ENCODE measurements at places on chromosomes 7 and 10.
A peak's percentile ranks its signal among the peaks of the same experiment; 100 is the strongest.

- DNase-seq = peak; percentile 81
Measured at GRCh38 chr10:43420369-43421200, 11.6 kb upstream of the HNRNPF start.

- no peak for DNase-seq
Measured at GRCh38 chr10:93973748-93974445, 19.8 kb upstream of the PLCE1 start.

- no peak for DNase-seq
Measured at GRCh38 chr7:116899308-116899707, 36.9 kb downstream of the CAPZA2 start.

DNA sequence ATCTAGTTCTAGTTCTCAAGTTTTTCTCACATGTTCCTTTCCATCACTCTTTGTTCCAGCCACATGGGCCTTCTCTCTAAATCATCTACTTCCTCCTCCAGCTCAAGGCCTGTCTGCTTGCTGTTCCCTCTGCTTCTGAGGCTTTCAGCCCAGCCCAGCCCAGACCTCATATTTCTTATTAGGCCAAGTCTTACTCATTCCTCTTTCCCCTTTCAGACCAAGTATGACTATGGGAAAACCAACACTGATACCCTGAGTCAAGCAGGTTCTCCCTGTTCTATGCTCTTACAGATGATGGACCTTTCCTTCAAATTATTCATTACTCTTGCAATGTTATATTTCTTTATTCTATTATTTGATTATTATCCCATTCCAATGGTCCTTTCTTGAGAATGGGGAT lies 80.3 kb upstream of the SEM1 start:
- DNase-seq = no peak

DNA sequence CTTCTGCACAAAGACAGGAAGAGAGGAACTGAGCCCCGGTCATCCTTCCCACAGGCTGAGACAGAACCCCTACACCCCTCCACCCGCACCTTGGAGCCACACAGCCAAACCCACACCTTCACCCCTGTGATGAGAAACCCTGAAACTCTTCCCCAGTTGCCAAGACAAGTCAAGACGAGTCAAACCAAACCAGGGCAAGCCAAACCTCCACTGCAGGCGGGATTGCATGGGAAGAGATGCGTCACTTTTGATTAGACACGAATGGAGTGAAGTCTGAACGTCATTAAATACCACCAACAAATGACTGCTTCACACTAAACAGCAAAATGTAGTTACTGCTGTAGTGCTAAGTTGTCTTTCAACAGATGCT lies 73.8 kb downstream of the PRPF18 start:
- DNase-seq = no peak

GRCh38 chr10:132418527-132419416 lies 21.8 kb downstream of the PWWP2B start:
- no peak for DNase-seq

- no peak for DNase-seq
Measured at GRCh38 chr10:113128450-113129070, 178.5 kb downstream of the TCF7L2 start.

DNA sequence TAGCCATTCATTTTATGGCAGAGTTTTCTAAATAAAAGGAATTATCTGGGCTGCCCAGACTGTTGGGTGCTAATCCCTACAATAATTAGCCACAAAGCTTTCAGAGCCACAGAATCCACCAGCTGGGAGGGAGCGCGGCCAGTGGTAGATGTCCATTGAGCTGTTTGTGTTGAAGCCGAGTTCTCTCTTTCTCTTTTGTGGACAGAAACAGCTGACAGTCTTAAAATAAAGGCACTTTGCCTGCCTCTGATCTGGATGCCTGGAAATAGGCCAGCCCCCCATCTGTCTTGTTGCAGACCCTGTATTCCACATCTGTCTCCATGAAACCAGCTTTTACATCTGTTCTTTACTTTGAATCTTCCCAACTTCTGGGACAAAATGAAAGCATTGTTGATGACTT lies 66.1 kb downstream of the MTPN start:
- DNase-seq = no peak

- no peak for DNase-seq
Measured at GRCh38 chr10:119197921-119198320, 9.4 kb upstream of the GRK5 start.

DNA sequence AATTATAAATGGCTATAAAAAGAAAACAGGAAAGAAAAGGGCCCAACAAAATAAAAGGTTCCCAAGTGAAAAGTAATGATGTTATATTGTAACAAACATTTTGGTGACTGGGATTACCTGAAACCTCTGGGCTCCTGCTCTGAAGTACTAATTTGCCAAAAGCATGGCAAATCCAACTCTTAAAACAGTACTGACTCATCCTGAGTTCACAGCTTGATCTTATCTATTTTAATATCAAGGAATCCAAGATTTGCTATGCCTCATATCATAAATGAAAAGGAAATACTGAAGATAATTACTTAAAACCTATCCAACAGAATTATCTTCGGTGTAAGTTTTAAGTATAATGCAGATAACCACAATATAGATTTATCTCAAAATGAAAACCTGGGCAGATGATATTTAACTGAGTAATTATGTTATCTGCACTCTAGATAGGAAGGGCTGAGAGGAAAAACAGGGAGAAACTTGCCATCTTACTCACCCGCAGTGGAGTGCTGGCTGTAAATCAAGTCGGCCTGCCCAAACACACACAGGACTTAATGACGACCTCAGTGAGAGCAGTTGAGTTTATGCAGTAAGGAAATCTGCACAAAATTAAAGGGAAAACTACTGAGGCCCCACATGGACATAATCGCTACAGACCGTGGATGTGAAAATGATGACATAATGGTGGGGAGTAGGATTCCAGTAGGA lies 48.4 kb downstream of the MPP7 start:
- no peak for DNase-seq

DNA sequence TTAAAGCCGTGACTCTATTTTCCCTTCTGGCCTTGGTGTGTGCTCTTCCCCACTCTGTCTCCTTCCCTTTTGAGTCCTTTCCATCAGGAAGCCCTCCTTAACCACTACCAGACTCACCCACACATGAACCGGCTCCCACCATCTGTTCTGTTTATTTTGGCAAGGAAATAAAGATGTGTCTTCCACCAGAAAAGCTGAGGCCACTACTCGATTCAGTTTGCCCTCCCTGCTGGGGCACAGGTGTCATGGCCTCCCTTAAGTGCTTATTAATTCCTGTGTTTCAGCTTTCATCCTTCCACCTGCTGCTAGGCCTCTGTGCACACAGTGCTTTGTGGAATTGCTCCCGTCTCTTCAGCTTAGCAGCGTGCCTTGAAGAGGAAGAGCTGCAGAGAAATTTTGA lies 16.7 kb downstream of the POR start:
- DNase-seq = no peak

GRCh38 chr7:39720586-39720985 lies 97.2 kb downstream of the RALA start:
- DNase-seq = no peak

GRCh38 chr7:24779283-24779655 lies 22.0 kb upstream of the GSDME start:
- no peak for DNase-seq

GRCh38 chr7:91465595-91466061 lies 201.4 kb downstream of the FZD1 start:
- DNase-seq = no peak

DNA sequence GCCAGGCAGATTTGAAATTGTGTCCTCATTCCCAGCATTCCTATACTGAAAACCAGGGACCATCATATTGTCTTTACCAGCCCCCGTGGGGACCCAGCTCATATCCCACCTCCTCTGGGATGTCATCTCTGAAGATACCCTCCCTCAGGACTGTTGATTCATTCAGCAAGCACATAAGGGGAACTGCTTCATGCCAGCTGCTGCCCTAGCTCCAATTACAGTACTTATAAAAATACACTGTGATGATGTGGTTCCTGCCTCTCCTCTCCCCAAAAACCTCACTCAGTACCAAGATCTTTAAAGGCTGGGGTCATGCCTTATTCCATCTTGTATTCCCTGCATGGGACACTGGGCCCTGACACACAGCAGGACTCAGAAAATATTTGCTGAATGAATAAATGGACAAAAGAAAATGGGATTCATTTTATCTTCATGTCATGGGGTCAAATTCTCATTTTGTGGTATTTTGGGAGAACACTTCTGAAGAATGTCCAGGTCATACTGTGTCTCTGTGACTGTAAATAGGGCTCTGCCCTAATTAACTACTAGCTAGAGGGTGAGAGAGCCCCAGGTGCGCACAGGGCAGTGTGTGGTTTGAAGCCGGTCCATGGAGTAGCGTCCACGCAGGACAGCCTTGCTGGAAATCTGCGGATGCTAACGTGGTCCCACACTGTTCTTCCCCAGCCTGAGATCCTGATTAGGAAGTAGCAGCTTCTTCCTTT lies 29.0 kb upstream of the DAGLB start:
- no peak for DNase-seq

- DNase-seq = no peak
Measured at GRCh38 chr10:24771943-24772694, 48.4 kb upstream of the ARHGAP21 start.

DNA sequence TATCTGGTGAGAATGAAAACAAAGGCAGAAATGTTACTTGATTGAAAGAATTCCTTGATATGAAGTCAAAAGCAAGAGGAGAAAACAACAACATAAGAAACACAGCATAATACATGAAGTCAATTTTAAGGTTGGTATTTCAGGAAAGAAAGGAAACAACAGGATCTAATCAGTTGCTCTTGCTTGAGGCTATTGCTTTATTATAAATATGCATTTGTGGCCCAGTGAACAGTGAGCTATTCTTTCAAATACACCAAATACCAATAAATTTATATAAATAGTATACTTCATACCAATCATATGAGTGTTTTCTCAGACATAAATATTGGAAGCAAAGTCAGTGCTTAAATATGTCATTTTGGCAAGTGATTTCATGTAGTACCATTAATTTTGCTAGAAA lies 806.6 kb downstream of the NXPH1 start:
- DNase-seq = no peak

DNA sequence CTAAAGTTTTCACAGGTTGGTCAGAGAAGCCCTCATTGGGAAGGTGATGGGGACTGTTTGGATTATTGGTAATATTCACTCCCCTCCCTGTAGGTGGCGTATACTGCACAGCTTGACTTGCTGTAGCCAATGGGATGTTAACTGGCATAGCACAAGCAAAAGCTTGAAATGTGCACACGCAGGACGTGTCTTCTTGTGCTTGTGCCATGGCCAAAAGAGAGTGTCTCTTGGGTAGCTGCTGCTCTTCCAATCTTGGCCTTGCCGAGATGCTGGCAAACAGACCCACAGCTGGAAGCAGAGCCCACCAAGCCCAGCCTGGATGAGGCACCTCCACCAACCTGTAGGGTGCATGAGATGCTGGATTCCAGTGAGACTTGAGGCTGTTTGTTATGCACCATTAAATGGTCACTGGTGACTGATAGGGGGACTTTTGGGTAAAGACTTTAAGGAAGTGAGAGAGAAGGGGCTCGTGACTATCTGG lies 266.0 kb downstream of the GRID1 start:
- DNase-seq = no peak

DNA sequence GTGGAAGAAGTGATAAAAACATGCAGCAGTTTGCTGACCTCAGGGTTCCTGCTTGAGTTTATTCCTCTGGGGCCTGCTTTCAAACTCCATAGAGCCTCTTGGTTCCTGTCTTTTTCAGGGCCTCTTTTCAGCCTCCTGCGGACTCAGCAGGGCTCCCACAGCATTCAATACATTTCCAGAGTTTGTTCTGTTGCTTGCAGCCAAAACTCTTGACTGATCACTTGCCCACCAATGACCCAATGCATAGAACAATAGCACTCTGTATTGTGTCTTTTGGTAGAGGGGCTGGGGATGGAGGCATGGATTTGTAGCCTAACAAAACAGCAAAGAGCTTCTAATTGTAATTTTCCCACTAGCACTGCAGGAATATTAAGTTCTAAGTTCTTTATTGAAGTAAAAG lies 50.8 kb upstream of the CREB5 start:
- no peak for DNase-seq

DNA sequence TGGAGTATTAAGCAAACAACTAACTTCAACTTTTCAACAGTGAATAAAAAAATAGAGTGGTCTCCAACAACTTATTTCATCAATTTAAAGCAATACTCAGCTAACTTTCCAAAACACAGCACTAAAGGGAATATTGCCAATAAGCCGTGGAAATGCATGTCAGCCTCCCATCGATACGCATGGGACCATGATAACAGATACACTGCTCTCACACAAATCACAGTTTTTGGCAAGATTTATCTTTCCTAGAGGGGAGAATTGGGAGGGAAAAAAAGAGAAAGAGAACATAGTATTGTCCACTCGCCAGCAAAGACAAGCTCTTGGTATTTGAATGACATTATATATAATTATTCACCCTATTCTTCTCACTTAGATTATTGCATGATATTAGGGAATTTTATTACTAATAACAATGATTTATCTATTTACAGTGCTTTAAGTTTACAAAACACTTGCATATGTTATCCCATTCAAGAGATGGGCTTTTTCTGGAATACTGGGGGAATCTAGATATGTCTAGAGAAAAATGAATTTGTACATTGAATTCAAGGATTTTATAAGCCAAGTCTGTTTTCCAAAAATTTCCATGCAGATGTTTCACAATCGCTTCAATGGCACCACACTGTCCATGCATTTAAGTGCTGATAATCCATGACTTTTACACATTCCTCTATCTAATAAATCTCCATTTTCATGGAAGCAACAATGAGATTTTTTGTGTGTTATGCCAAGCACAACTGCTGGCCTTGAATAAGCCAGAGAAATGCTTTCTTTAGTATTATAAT lies 194.0 kb upstream of the MGMT start:
- no peak for DNase-seq

GRCh38 chr10:124748166-124748565 lies 4.0 kb upstream of the FAM53B start:
- DNase-seq = no peak

- DNase-seq = no peak
Measured at GRCh38 chr7:30936650-30937245, 25.1 kb downstream of the AQP1 start.

GRCh38 chr7:2800931-2801688 lies 43.0 kb downstream of the GNA12 start:
- no peak for DNase-seq

GRCh38 chr10:58435297-58435985 lies 50.2 kb downstream of the TFAM start:
- DNase-seq = peak; percentile 17

GRCh38 chr7:95687759-95688343 lies 84.5 kb upstream of the DYNC1I1 start:
- DNase-seq = no peak

- no peak for DNase-seq
Measured at GRCh38 chr7:126442908-126443307, 809.8 kb downstream of the GRM8 start.

DNA sequence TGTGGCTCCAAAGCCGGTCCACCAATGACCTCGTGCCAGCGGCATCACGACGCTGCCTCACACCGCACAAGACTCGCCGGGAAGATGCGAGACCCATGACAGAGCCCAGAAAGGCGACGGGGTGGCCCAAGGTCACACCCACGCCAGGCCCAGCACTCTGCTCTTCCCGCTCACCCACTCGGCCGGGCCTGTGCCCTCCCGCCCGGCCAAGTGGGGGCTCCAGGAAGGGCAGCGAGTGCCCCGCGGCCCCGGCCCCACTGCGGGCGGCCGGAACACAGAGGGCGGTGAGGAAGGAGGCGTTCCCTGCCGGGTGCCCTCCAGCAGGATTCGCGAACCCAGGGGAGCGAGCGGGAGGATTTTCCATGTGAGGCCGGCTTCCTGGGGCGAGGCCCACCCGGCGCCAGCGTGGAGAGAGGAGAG lies 56.3 kb downstream of the PDGFA start:
- peak; percentile 4 for DNase-seq

Measured in activated CD8-positive, alpha-beta memory T cell treated with anti-CD3 and anti-CD28 coated beads, Interleukin-2, amount 50 U/mL, for 4 hours (primary cell).